Midbrain (tissue), 1 donor: ENCODE measurements at places on chromosomes 4 and X.
A peak's percentile ranks its signal among the peaks of the same experiment; 100 is the strongest.

DNA sequence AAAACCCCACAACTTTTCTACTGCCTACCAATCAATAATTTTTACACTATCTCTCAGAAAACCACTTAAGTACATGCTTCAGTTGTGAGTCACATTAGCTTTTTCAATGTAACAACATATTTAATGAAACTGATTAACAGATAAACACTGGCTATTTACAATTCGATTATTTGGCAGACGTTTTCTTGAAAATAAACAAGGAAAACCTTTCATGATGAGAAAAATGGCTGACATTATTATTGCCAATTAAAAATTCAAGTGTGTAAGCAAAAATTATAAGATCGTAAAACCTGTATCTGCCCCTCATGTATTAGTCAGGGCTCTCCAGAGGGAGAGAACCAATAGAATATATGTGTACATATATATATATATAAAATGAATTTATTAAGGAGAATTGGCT, 1555.5 kb upstream of the IGFBP7 start:
- DNase-seq: no peak

GRCh38 chr4:57351731-57352130, 241.5 kb upstream of the IGFBP7 start:
- no peak for DNase-seq

DNA sequence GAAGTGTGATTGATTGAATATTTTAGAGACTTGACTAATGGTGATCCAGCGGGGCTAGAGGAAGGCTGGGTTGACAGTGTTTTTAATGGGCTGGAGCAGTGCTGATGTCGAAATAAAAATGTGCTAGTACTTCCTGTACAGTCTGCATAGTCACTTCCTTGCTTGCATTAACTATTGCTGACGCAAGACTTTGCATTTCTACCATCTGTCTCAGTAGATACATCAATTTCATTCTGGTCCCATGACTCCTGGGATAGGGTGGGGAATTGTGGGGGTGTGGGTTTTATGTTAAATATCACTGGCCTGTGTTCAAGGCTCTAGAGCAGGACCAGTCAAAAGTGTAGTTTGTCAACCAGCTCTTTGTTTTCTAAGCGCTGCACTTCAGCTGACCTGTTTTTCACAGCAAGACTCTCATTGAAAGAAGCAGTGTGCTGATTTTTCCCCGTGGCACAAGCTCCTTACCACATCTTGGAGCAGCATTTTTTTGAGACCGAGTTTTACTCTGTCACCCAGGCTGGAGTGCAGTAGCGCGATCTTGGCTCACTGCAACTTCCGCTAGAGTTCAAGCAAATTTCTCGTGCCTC, 35.2 kb upstream of the PHEX start:
- peak; percentile 17 for DNase-seq

DNA sequence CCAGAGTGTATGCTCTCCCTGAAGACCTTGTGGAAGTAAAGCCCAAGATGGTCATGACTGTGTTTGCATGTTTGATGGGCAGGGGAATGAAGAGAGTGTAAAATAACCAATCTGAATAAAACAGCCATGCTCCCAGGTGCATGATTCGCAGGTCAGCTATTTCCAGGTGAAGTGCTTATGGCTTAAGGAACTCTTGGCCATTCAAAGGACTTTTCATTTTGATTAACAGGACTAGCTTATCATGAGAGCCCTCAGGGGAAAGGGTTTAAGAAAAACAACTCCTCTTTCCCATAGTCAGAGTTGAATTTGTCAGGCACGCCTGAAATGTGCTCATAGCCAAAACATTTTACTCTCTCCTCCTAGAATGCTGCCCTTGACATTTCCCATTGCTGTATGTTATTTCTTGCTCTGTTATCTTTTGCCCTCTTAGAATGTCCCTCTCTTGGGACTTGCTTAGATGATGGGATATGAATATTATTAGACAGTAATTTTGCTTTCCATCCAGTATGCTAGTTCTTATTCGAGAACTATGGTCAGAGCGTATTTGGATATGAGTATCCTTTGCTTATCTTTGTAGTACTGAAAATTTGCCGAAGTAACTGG, 88.6 kb downstream of the PLS3 start:
- DNase-seq: no peak

- peak; percentile 66 for DNase-seq
Observed at GRCh38 chr4:104424989-104425388, 69.7 kb downstream of the CXXC4 start.

GRCh38 chrX:84907324-84907968, 96.2 kb upstream of the APOOL start:
- DNase-seq: peak; percentile 0

- no peak for DNase-seq
Observed at GRCh38 chr4:106602711-106603110, 234.1 kb upstream of the GIMD1 start.

DNA sequence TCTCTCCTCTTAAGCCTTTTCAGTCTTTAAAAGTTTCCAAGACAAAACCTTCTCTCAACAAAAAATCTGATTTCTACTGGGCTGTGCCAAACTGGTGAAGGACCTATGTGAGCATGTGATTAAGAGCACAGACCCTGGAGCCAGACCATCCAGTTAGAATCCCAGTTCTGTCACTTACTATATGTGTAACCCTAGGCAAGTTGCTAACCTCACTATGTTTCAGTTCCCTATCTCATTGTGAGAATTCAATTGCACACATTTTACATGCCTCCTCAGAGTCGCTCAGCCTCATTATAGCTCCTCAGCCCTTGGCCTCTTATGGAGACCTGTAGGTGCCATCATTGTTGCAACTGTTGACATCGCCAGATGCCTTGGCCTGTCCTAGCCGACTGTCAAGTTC, 54.1 kb upstream of the VEGFD start:
- no peak for DNase-seq

DNA sequence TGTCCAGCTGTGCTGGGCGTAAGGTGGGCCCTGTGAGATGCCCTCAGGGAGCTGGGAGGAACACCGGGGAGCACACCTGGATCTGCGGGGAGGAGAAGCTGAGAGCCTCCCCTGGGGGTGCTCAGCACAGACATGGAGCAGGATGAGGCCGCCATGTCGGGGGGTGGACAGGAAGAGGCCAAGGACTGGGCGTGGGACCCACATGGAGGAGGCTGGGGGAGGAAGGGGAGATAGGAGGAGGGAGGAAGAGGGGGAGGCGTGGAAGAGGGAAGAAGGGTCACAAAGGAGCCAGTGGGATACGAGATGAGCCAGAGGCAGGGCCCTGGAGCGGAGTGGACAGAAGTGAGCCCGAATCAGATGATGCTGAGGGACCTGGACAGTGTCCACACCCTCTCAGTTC, 66.3 kb downstream of the ZFYVE28 start:
- DNase-seq: no peak

- DNase-seq: no peak
Observed at GRCh38 chr4:72351521-72351920, 217.5 kb downstream of the ADAMTS3 start.

- DNase-seq: no peak
Observed at GRCh38 chr4:144181391-144181790, 40.9 kb upstream of the GYPA start.

- DNase-seq: no peak
Observed at GRCh38 chr4:108717386-108717785, 45.5 kb downstream of the ETNPPL start.

DNA sequence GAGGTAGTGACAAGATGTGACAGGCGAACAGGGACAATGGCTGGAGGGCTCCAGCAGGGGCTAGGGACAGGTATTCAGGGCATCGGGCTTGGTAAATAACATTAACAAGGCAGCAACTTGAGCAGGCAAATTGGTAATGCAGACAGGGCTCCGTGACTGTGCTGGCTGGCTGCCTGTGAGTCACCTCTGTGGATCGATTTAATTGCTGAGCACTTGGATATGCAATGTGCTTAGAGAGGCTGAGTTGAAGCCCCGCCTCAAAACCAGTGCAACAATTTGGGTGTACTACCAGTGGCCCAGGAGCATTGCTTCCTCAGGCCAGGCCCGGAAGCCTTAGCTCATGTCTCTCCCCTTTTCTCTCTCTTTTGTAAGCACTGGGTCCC, 19.5 kb downstream of the CNGA2 start:
- DNase-seq: no peak

DNA sequence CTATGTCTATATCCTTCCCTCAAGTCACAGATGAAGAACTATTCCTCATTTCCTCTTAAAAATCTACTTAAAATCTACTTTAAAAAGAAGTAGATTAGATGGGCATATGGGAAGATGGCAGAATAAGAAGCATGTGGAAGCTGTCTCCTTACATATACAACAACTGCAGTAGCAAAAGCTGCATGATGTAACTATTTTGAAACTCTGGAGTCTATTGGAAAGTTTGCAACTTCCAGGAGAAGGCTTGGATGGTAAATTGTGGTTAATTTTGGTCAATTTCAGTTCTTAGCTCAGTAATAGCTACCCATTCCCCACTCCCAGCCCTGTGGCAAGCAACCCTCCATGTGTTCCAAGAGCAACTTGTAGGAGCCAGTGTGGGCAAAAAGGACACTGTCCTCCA, 36.9 kb downstream of the MORC4 start:
- no peak for DNase-seq

GRCh38 chr4:83348074-83348473, 13.4 kb upstream of the HPSE start:
- DNase-seq: no peak

DNA sequence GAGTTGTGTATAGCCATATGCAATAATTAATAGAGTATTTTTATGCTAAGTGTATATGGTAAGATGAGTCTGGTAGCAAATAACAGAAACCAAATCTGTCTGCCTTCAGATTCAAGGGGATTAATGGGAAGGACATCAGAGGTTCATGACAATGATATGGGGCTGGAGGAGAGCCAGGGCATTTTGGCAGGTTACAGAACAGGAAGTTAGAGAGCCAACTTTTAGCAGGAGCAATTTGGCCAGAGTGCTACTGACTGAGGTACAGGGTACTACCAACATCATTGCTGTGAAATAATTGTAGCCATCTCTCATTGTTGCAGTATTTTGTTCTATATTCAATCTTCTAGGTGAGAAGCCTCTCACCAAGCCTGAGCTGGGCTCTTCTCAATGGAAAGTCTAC, 210.9 kb upstream of the FAM47A start:
- DNase-seq: no peak

GRCh38 chrX:136779346-136779781, 1.4 kb downstream of the ARHGEF6 start:
- no peak for DNase-seq
